ENCODE measurements at places on chromosomes 4 and X. TPM values are rescaled to one million over a fixed set of nuclear protein-coding genes. Genes with fewer than 3 reads are reported as not detected.

The GLOD5 gene
- not detected for total RNA-seq

The MAGEA4 gene
- total RNA-seq: not detected

The PRKG2 gene
- 2.5 TPM for total RNA-seq

The JAKMIP1 gene
- total RNA-seq: 0.59 TPM

The BMPR1B gene
- 1.4 TPM for total RNA-seq

The ANAPC4 gene
- total RNA-seq: 9.9 TPM

The DMRTC1 gene
- not detected for total RNA-seq

The MND1 gene
- not detected for total RNA-seq

The TMEM47 gene
- 59.3 TPM for total RNA-seq

The PCDH7 gene
- 6.6 TPM for total RNA-seq

The DACH2 gene
- total RNA-seq: not detected

The STAG2 gene
- 45.8 TPM for total RNA-seq

The ZNF674 gene
- 2.9 TPM for total RNA-seq

The APELA gene
- not detected for total RNA-seq

DNA sequence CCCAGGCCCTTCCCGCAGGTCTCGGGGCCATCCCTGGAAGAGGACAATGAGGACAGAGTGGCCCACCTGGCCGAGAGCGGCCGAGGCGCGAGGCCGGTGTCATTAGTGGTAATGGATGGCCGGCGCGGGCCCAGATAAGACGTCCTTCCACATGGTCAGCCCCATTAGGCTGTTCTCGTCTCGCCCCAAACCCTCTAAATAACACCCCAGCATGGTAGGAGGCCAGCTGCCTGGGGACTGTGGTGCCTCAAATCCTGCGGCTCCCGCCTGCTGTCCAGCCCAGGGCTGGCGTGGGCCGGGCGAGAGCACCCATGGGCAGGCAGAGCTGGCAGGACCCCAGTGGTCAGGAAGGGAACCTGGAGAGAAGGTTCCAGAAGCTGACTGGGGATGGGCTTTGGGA is 121.7 kb downstream of the FAM53A start:
- no peak for DNase-seq

- no peak for DNase-seq
Measured at GRCh38 chrX:49761481-49761880, 65.7 kb upstream of the PAGE1 start.

DNA sequence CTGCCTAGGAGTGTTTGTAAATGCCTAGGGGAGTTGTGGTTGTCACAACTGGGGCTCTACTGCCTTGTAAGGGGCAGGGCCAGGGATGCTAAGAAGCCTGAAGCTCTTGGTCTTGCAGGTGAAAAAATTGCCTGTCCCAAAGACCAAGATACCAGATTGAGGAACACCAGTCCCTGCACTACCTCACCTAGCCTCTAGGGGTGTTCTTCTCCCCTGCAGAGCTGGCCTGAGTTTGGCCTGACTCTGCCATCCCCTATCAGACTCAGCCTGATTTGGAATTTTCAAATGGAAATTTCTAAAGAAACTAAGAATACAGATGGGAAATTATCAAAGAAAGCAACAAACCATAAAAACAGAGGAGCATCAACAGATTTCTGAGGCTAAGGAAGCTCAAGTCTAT is 90.4 kb downstream of the ZC4H2 start:
- no peak for DNase-seq

- no peak for DNase-seq
Measured at GRCh38 chr4:11799196-11799595, 370.5 kb upstream of the HS3ST1 start.

DNA sequence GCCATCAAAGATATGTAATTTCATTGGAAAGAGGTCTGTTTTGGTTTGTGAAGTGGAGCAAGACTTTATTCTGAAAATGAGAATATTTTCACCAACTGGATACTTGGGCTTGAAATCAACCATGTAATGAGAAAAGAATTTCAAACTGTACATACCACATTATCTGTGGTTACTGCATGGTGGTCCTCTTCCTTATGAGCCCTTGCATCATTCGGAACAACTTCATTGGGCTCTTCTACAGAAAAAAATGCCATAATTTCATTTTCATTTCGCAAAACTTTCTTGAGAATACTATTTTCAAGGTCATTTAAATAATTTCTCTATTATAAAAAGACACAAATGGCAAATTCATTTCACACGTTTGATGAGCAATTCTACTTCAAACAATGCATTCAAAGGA is 148.6 kb upstream of the RPS6KA6 start:
- no peak for DNase-seq

DNA sequence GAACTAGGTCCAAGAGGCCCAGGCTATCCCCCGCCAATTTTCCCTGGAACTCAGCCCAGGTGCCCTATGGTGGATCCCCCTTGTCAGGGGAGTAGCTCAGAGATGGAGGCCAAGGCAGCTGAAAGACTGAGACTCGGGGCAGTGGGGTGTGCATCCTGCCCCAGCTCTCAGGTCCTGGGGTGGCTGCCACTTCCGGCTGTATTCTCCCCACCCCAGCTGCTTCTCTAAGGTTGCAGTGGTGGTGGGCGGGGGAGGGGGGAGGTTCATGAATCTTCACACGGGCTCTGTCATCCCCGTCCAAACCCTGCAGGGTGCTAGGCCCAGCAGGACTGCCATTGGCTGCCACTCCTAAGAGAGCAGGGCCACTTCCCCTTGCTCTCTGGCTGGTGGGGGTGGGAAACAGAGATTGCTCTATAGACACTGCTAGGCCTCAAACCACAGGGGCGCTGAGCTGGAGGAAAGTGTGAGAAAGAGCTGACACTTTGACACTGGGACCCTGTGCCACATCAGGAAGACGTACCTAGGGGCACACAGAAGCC is 1.5 kb downstream of the SASH3 start:
- DNase-seq: no peak

- no peak for DNase-seq
Measured at GRCh38 chrX:51520393-51520792, 24.0 kb upstream of the NUDT11 start.

GRCh38 chr4:92182736-92183407 is 120.9 kb upstream of the GRID2 start:
- DNase-seq: no peak

- no peak for DNase-seq
Measured at GRCh38 chrX:72540318-72540717, 32.3 kb downstream of the HDAC8 start.

- DNase-seq: no peak
Measured at GRCh38 chrX:37608156-37608555, 36.7 kb downstream of the LANCL3 start.

DNA sequence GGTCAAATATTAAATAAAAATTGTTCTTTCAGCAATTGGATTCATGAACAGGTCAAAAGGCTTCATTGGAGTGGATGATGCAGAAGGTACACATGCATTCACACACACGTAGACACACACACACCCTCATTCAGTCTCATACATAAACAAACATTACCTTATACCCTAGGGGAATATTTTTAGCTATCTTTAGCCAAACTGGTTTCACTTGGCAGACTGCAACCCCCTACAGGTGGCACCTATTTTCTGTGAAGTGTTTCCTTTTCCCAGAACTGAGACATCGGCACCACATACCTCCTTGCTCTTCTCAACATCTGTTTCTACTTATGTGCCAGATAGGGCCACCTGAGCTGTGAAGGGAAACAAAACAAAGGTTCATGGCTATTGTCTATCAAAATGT is 18.5 kb upstream of the KDR start:
- no peak for DNase-seq

- DNase-seq: peak; percentile 67
Measured at GRCh38 chr4:117084866-117085701, at the start of gene TRAM1L1. Gene TRAM1L1 (minus strand): TSS chr4:117085576. CDS start chr4:117085393, 183 bp downstream.

GRCh38 chrX:130245441-130245840 is 23.3 kb downstream of the ZNF280C start:
- DNase-seq: no peak

DNA sequence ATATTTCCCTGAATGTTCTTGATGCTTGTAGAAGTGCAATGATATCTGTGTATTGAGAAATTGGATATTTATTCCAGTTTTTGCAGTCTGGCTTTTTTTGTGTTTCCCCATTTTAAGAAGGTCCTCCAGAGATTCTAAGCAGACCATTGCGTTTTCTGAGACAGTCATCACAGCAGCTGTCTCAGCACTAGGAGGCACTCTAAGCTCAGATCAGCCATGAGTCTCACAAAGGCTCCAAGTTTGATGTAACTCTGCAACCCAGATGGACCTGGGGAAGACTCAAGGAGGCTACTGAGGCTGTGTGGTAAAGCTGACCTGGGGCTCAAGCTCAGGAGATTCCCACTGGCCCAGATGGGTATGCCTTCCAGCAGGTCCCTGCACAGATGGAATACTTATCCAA is 89.3 kb upstream of the CYLC1 start:
- DNase-seq: no peak

GRCh38 chr4:100188829-100189228 is 1.4 kb downstream of the DDIT4L start:
- no peak for DNase-seq

GRCh38 chr4:110867251-110867960 is 244.5 kb upstream of the PITX2 start:
- DNase-seq: no peak

GRCh38 chr4:13888112-13888511 is 260.6 kb upstream of the BOD1L1 start:
- no peak for DNase-seq

DNA sequence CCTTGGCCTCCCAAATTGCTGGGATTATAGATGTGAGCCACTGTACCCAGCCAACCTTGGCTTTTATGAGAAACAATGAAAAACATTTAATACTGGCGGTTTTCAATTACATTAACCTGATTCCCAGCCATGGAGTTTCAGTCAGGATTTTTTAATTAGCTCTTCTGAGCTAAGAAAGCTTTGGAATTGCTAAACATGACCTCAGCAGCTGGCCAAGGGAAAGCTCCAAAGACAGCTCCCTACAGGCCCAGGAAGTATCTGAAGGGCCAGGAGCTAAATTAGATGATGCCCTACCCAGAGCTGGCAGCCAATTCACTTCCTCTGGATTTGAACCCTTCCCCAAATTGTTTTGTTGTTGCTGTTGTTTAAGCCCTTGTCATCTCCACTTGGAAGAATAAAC is 26.5 kb upstream of the FUNDC1 start:
- no peak for DNase-seq

- no peak for DNase-seq
Measured at GRCh38 chr4:42824278-42824977, 68.1 kb upstream of the GRXCR1 start.

DNA sequence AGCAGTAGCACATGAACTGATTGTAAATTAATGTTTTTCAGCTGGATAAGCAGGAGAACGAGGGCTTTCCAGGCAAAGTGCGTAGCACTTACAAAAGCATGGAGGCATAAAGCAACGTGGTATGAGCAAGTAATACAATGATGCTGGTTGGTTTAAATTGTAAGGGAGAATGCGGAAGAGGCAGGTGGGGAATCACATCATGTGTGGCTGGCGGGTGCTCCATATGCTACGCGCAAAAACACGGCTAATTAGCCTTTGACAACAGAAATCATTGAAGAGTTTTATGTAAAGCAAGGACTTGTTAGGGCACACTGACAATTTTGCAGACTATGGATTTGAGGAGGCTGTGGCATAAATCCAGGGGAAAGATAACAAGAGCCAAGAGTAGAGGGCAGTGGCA is 14.6 kb downstream of the SYTL4 start:
- DNase-seq: no peak

DNA sequence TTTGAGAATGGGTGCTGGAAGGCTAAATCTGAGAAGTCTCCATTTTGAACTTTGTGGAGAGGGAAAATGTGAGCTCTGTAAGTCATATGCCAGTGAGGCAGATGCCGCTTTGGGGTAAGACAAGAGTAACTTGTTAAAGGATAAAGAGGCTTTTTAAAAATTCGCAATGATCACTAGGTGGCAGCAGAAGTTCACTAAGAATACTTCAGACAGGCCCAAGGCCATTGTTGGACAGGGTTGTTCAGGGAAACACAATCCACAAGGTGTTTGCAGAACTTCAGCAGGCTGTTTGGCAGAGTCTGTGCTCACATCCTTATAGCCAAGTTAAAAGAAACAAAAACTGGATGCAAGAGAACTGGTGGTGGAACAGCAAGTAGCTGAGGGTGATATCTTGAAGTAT is 13.7 kb upstream of the PIGA start:
- DNase-seq: no peak

DNA sequence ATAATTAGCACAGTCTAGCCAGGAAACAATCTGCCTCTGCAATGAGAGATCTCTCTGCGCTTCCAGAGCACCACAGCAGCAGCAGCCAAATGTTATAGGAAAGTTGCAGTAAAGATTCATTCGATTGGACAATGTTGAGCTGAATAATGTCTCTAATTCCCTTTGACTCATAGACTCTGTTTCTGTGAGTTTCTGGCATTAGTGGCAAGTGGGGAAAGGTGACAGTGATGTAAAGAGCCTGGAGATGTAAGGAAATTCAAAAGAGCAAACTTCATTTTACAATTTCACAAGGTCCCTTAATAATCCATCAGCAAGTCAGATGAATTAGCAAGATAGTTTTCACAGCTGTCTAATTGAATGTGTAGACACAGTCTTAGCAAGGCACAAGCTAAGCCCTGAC is 184.4 kb downstream of the VEGFC start:
- DNase-seq: no peak

DNA sequence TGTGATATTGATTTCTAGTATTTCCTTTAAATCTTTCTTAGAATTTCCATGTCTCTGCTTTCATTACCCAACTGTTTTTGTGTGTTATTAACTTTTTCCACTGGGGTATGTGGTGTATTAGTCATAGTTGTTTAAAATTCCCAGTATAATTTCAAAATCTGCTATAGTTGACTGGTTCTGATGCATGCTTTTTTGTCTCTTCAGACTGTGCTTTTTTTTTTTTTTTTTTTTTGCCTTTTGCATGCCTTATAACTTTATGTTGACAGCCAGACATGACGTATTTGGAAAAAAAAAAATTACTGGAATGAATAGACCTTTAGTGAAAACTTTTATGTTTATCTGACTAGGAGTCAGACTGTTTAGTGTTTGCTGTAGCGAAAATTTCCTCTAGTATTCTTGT is 580.4 kb downstream of the ANKRD50 start:
- no peak for DNase-seq

GRCh38 chrX:150060406-150060805 is 122.1 kb upstream of the EOLA2 start:
- no peak for DNase-seq

DNA sequence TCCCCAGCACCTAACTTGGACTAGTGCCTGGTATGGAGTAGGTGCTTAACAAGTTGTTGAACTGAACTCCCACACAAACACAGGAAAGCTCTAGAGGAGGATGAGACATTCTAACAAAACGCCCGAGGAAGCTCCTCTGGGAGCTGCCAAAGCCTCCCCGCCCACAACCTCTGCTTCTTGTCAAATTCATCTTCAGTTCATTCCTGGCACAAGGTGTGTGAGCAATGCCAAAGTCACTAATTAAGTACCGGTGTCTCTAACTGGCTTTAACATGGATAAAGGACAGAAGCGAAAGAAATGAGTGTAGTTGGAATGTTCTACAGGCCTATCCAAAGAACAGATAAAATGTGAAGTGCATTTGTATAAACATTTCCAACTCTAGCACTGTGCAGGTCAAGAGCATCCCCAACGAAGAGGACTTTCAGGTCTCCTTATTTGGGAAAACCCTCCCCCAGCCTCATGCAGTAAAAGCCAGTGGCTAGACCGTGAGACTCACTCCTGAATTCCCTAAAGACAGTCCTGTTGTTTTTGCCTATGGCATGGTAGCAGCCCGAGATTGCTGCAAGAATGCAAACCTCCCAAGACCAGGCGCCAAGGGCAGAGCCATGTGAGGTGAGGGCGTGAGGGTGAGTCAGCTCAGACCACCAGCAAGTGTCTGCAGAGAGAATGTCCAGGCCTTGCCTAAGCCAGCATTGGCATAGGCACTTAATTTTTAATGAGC is 72.2 kb upstream of the KLF3 start:
- no peak for DNase-seq

- DNase-seq: no peak
Measured at GRCh38 chr4:182394181-182394580, 151.0 kb downstream of the TENM3 start.

All from right atrium auricular region (tissue), 2 donors.